ENCODE measurements at places on chromosomes 7 and 10. TPM values are rescaled to one million over a fixed set of nuclear protein-coding genes. Genes with fewer than 3 reads are reported as not detected.

DNA sequence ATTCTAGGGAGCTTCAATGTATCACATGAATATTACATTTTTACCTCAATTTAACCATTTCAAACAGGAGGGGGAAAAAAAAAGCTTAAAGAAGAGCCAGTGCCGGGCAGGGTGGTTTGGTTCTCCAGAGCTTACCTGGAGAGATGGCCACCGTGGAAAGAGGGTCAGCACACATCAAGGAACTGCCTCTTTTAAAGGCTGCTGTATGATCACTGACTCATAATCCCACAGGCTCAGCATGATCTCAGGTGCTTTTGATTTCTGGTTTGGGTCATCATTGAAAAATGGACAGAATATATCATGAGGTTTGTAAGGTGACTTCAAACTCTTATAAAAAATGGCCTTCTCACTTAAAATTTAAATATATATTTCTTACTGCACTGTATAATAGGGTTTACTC is 67.5 kb upstream of the MDFIC start:
- no peak for DNase-seq

GRCh38 chr10:71138166-71138830 is 74.1 kb upstream of the UNC5B start:
- no peak for DNase-seq

Gene ACBD5
- 43.8 TPM for polyA plus RNA-seq

GRCh38 chr7:29146057-29146706 is at the start of gene CPVL:
Gene CPVL, minus strand, starts transcription at chr7:29146537. Its CDS starts 25,476 bp downstream, at chr7:29121061.
- no peak for DNase-seq

- no peak for DNase-seq
Measured at GRCh38 chr10:122475591-122476332, 14.4 kb downstream of the HTRA1 start.

GRCh38 chr7:84238596-84238995 is 44.0 kb upstream of the SEMA3A start:
- DNase-seq, result no peak

DNA sequence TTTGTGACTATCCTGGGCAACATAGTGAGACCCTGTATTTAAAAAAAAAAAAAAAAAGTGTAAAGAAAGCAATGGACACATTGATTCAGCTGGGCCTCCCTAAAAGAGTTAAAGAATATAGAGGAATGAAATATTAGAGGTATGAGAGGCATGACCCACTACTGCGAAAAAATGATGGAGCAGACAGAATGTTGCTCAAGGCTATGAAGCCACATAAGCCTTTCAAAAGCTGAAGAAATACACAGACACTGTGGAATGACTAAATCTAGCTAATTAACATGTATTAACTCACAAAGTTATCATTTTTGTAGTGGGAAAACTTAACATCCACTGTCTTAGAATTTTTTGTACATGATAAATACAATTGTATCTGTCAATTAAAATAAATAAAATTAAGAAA is 107.3 kb downstream of the HGF start:
- DNase-seq, result no peak

- DNase-seq, result no peak
Measured at GRCh38 chr10:118841881-118842605, 87.3 kb upstream of the CACUL1 start.

Gene PRF1
- 0.70 TPM for polyA plus RNA-seq

- no peak for DNase-seq
Measured at GRCh38 chr10:110364531-110364937, 59.8 kb upstream of the SMNDC1 start.

- DNase-seq, result no peak
Measured at GRCh38 chr7:7522421-7522820, 13.3 kb downstream of the COL28A1 start.

DNA sequence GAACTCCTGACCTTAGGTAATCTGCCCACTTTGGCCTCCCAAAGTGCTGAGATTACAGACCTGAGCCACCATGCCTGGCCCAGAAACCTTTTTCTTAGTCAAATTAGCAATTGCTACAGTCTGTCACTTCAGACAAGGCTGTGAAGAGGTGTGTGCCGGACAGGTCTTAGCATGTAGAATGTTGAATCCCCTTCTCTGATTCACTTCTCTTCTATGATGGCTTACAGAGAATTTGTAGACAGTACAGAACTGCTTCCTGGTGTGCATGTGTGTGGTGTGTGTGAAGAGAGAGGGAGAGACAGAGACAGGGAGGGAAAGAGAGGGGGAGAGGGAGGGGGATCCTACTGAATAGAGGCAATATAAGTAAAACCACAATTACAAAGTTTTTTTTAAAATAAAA is 150.4 kb downstream of the PARD3 start:
- no peak for DNase-seq

Gene AMPH
- polyA plus RNA-seq, result 16.7 TPM

Gene MAPK8
- 82.0 TPM for polyA plus RNA-seq

Gene CYP2C19
- not detected for polyA plus RNA-seq

Gene MLXIPL
- polyA plus RNA-seq, result 4.3 TPM

DNA sequence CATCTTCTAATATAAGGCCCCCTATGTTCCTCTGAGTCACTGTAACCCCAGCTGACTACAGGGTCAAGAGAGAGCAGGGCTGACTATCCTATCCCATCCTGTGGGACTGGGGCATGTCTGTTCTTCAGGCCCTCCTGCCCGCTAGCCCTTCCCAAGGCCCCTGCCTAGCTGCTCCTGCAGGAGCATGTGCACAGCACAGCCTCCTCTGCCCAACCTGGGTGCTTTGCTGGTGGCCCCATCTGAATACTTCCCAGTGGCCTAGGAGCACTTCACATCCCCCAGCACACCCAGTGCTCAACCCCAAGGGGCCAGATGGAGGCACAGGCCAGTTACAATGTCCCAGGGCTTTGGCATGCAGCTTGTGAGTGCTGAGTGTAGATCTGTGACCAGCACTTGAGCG is 37.3 kb downstream of the AGBL3 start:
- no peak for DNase-seq

DNA sequence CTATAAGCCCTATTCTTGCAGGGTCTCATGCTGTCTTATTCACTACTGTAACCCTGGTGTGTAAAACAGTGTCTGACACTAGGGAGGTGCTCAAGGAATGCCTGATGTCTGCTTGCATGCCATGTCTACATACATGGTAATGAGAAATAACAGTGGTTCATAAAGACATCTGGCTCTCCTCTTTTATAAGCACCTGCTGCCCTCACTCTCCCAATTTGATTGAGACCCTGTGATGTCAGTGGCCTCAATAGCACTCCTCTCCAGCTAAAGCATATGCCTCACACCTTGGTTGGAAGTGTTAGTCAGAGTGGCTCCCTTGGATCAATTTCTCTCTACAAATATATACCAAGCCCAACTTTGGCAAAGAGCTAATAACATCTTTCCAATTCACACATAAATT is 30.6 kb downstream of the ANK3 start:
- no peak for DNase-seq

DNA sequence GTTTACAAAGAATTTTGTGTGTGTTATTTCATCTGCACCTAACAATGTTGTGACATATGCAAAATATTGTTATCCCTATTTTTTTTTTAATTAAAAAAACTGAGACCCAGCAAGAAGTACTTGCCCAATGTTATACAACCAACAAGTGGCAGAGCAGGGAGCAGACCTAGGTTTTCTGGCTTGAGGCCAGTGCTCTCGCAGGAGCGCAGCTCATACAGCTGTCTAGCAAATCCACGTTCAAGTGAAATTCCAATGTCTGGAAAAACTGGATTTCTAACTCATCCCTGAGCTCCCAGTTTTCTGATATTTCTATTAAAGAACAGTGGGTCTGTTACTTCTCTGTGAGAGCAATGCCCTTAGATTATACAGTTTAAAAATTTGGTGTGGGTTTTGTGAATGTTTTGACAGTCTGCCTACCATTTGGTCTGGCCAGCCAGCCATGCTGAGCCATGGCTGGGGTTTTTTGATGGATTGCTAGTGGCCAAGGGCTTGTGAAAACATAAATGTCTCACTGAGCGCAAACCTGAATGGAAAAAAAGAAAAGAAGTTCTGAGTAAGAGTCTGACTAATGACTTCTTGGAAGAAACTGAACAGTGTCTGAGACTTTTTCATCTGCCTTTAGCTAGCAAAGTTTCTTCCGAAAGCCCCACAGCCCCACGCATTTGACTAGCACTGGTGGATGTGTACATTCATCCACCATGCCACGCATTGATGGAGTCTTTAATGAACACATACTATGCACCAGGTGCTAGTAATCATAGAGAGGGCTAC is 15.4 kb upstream of the PRF1 start:
- no peak for DNase-seq

- no peak for DNase-seq
Measured at GRCh38 chr10:111338035-111338434, 261.2 kb downstream of the ADRA2A start.

- DNase-seq, result no peak
Measured at GRCh38 chr7:2004841-2005725, 227.7 kb downstream of the MAD1L1 start.

- DNase-seq, result no peak
Measured at GRCh38 chr10:3955493-3955892, 170.5 kb upstream of the KLF6 start.

DNA sequence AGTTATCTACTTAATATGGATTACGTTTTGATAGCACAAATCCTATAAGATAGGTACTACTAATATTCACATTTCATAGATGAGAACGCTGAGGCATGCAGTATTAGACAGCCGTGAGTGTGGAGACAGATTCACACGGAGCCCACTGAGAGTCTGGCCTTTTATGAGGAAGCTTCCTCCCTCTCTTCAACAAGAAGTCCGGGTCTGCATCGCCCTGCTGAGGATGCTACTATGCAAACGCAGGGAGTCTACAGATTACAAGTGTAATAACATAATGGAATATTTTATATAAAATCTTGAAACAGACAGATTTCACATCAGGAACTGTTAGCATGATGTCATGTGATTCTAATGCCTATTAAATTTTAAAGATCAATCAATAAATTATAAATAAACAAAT is 255.9 kb upstream of the GLI3 start:
- no peak for DNase-seq

DNA sequence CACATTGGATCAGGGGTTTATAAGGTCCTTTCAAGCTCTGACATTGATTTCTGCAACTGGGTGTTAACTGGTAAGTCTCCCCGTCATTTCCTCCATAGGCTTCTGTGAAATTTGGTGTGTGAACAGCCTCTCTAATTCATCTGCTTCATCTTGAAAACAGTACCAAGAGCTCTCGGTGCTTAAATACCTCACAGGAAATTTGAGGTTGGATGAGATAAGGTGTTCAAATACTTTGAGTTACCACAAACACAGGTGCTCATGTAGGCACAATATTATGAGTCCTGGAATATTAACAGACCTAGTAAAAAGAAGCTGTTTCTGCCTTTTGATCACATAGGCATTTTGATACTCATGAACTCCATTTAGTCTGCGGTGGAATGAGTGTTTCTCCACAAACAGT is 85.2 kb downstream of the RTKN2 start:
- no peak for DNase-seq

Measured in right renal pelvis (tissue), 4 donors.